ENCODE measurements at places on chromosomes 1 and 21.

DNA sequence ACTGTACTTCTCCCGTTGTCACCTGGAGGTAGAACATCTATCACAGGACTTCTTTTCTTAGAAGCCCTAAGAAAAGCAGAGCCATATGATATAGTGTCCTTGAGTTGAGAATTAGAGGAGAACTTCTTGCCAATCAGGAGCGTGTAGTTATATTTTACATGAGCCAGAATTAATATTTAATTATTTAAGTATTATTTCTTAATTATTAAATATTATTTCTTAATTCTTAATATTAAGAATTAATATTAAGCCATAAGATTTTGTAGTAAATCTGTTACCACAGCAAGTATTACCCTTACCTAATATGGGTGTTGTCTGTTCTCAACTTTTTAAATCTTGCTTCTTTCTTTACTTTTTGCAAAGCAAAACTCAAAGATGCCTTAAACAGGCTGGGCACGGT is 10.2 kb upstream of the APCS start:
- no peak for DNase-seq

DNA sequence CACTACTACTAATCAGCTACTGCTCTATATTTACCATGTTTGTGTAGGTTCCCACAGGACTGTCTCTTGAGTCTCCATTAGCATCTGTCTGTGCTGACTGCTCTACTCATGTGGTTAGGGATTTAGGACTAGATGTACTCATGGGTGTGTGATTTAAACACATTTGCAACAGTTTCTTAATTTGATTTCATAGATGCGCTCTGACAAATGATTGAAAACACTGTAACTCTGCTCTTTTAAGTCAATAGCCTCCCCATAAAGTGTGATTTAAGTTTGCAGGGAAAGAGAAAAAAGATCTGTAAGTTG is 809.3 kb downstream of the NCAM2 start:
- DNase-seq: no peak

DNA sequence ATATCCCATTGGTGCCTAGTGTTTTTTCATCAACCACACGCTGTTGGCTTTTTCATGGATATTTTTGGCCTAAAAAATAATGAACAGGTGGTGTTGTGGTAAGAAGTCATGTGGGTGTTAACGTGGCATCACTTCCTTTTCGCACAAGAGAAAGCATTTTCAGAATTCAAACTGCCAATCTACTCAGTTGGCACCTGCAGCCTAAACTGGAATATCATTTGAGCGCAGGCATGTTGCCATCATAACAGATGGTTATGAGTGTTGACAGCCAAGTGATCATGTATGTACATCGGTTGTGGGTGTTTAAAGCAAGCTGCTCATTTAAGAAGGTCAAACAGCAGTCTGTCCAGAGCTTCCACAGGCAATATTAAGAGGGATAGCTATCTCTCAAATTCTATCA is 1963.0 kb downstream of the NCAM2 start:
- DNase-seq: no peak

DNA sequence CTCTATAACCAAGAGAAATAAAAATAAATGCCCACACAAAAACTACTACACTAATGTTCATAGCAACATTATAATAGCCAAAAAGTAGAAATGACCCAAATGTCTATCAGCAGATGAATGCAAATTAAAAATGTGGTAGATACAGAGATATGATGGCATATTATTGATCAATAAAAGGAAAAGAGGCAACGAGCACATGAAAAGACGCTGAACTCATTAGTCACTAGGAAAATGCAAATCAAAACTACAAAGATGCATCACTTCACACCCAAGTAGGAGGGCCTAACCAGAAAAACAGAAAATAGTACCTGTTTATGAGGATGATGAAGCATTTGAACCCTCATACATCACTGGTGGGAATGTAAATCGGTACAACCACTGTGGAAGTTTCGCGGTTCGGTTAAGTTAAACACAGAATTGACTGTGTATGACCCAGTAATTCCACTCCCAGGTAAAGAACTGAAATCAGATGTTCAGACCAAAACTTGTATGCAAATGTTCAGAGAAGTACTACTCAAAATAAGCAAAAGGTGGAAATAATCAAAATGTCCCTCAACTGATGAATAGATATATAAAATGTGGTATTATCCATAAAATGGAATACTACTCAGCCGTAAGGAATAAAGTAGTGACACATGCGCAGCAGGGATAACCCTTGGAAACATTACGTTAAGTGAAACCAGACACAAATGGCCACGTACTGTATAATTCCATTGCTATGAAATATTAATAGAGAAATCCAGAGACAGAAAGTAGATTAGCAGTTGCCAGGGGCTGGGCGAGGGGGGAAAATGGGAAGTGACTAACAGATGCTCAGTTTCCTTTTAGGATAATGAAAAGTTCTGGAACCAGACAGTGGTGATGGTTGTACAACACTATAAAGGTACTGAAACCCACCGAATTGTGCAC is 3.1 kb downstream of the USP48 start:
- no peak for DNase-seq

DNA sequence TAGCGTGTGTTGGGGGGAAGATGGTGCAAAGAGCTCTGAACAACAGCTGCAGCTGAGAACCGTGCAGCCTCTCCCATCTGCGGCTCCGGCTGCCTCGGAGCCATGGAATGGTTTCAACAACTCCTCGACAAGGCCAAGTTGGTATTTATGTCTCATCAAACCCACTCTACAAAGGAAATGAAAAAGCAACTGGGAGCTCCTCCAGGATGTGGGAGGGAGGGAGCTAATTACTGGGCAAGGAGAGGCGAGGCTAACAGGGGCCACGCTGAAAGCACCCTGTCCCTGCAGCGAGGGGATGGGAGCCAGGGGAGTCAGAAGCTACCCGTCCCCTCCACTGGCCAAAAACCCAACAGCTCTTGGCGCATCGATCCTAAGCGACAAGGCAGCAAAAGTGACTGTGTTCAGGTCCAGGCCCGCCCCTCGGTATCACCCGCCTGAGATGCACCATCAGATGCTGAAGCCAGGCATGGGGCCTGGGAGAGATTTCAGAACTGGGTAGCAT is 63.1 kb downstream of the ACOT7 start:
- peak; percentile 74 for DNase-seq

DNA sequence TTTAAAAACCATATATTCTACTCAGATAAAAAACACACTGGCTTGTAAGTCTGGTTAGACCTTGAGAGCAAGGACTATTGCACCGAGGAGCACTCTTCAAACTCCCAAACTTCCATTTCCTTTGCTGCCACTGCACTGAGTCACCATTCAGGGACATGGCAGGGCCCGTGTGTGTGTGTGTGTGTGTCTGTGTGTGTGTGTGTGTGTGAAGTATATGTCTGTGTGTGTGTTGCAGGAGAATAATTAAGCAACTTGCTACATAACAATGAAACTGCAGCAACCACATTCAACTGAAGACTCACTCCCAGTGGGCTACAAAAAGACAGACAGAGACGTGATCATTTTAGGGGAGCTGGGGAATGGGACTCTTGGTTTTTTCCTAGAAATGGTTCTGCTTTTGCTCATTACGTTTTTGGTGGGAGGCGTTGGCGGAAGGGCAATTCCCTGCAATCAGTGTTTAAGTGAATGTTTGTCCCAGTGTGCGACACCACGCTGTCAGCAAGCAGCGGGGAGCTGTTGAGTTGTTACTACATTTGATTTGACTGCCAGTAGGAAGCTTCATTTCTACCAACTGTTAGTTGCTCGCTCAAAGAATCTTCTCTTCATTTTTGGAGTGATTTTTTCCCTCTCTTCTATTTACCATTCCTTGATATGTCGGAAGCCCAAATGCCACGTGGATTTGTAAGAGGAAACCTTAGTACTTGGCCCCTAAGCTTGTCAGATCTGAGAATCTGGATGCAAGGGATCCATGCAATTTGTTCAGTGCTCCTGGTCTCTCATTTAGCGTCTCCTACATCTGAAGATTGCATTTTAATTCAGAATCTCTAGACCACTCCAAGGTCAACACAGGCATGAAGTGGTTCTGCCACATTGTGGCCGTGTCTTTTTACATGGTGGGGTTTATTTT is 36.1 kb downstream of the ESRRG start:
- DNase-seq: peak; percentile 15

- DNase-seq: peak; percentile 31
These were observed 68.7 kb upstream of the VAMP3 start for GRCh38 chr1:7702365-7702764.

DNA sequence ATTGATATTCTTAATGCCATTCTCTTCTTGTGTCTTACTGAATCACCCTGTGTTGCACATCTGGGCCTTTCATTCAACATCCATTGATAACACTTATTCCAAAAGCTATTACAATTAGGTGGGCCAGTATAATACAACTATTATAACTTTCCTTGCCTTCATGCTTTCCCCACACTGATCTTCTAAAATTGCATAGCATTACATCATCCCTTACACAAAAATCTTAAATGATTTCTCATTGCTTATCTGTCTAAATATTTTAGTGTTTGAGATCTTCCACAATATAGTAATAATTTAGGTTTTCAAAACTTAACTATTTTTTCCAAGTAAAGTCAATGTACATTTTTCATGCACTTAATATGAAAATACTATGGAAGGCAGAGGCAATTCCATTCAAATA is 1634.1 kb downstream of the PLA2G4A start:
- DNase-seq: no peak

- no peak for DNase-seq
These were observed 62.8 kb downstream of the RHOU start for GRCh38 chr1:228798035-228798434.

GRCh38 chr1:109636201-109636952 is 16.7 kb downstream of the AMPD2 start:
- DNase-seq: no peak

GRCh38 chr1:13699510-13699909 is 478 bp upstream of the PRDM2 start:
- no peak for DNase-seq

DNA sequence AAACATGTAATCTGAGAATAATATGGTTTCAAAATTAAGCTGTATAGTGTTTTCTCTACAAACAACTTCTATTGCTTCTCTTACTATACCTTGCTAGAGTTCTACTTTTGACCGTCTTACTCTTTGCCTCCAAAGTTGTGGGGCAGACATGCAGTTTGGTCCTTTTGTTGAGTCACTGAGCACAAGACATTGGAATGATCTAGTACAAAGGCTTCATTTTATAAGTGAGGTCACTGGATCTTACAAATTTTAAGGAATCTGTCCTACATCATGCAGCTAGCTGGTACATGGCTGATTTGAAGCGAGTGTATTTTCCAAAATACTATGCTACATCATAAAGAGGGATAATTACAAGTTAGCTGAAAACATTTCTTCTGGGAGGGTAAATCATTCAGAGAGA is 28.8 kb downstream of the OR10J1 start:
- no peak for DNase-seq

GRCh38 chr1:96340686-96341085 is 380.9 kb upstream of the PTBP2 start:
- no peak for DNase-seq

DNA sequence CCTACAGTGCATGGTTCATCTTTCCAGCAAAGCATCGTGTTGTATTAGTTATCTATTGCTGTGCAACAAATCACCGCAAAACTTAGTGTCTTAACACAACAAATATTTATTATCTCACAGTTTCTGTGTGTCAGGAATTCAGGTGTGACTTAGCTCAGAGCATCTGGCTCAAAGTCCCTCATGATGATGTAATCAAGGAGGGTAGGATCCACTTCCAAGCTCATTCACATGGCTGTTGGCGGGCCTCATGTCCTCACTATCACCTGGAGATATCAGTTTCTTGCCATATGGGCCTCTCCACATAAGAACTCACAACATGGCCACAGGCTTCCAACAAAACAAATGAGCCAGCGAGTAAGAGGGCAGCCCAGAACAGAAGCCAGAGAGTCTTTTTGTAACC is 135.6 kb upstream of the GJB5 start:
- DNase-seq: no peak

DNA sequence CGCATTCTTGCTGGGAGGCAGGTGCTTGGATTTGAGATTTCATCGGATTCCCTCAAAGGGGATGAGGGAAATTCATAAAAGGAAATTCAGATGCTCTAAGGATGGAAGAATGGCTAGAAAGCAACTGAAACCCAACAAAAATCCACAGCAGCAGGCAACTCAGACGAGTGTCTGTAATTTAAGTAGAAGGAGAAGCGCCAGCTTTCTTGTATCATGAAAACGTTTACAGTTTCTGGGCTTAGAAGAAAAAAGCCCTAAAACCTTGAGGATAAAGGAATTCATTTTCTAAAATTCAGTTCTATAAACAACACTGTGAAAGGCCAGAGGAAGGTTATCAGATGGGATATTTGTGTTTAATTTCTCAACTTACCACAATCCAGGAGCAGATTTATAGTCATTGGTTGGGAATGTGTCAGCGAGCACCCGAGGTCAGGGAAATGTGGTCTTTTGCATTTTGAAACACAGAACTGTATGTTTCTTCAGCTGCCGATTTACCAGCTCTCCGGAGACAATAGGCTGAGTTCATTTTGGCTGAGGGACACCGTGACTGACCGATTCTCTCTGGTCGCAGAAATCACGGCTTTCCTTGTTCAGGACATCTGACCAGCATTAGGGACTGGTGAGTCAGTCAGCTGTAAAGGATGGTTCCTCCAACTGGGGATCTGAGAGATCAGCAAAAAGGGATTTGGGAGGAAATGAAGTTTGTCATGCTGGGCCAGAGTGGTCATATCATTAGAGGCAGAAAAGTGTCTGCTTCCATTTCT is 111.6 kb upstream of the ERRFI1 start:
- no peak for DNase-seq

DNA sequence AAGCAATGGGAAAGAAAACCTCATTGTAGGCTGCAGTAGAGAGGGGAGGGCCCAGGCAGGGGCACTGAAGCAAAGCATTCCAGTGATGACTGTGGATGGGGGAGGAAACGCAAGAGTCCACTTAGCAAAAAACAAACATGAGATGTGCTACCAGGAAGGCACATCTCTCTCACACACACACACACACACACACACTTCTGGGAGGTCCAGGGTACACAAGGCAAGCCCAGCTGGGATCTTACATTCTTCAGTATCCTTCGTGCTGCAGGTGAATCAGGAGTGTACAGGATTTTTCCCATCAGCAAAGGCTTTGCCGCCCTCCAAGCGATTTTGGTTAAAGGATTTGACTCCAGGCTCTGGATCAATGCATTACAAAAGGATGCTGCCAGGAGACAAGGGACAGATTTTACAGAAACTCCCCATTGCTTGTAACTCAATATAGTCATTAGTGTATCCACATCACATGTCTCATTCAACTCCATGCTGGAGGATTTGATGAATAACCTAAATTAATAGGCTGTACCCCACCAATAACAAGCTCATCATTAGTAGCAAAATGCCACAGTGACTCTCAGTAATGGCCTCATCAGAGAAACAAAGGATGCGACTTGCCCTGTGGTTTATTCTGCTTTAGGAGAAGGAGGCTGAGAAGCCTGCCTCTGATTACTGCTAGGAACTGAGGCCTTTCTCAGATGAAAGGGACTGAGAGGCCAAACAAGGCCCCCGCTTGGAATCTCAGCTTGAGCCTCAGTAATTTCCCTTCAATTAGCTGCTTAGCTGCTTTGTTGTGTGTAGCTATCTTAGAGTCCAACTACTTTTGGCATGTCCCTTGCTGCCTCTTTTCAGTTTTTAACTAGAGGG is 41.6 kb downstream of the ABCA4 start:
- DNase-seq: no peak

All from occipital lobe (tissue), 3 donors.